Natural killer cell (primary cell): ENCODE measurements at places on chromosomes 13 and 19.

DNA sequence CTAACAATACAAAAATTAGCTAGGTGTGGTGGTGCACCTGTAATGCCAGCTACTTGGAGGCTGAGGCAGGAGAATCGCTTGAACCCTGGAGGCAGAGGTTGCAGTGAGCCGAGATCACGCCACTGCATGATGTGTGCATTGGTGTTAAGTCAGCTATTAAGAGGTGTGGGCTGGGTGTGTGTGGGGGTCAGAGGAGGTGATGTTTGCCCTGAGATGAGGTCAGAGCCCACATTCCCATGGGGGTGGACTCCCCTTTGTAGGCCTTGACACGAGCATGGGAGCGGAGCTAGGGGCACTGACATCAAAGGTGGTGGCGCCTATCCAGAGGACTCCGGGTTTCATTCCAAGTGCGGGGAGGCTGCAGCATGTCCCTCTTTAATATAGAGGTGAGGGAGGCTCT lies 34.6 kb upstream of the LDLR start:
- H3K27me3 ChIP-seq = no peaks in the 10 kb centered on the region
- no peak overlapping the region for H3K4me3 ChIP-seq
- peaks cover 22% of the 10 kb centered on the region for H3K4me1 ChIP-seq
- peaks cover 7% of the 10 kb centered on the region for H3K36me3 ChIP-seq

DNA sequence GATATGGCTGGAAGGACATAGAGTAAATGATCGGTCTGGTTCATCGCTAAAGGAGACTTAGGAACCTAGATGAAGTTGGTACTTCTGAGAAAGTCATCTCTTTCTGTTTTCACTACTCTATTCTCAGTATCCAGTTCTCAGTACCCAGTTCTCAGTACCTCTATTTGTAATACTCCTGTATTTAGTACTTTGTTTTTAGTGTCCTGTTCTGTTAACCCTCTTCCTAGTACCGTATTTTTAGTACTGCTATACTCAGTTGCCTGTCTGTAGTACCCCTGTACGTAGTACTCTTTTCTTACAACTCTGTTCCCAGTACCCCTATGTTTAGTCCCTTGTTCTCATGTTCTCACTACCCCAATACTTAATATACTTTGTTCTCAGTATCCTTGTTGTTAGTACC lies 1.2 kb downstream of the RFXAP start:
- no peak for DNase-seq
- no peaks in the 10 kb centered on the region for H3K36me3 ChIP-seq
- peak overlapping the region; percentile 78 for H3K4me3 ChIP-seq
- H3K27ac ChIP-seq = no peak overlapping the region
- H3K27me3 ChIP-seq = no peaks in the 10 kb centered on the region

- no peaks in the 10 kb centered on the region for H3K36me3 ChIP-seq
- H3K27me3 ChIP-seq = no peaks in the 10 kb centered on the region
- no peak overlapping the region for H3K4me3 ChIP-seq
- peaks cover 14% of the 10 kb centered on the region for H3K4me1 ChIP-seq
- no peak for DNase-seq
Observed at GRCh38 chr19:1566392-1567115, 1.6 kb downstream of the MEX3D start.

GRCh38 chr13:74661851-74662250 lies 527.6 kb upstream of the KLF12 start:
- no peak overlapping the region for H3K27ac ChIP-seq
- no peak for DNase-seq
- H3K4me3 ChIP-seq = no peak overlapping the region
- H3K4me1 ChIP-seq = no peaks in the 10 kb centered on the region
- no peaks in the 10 kb centered on the region for H3K27me3 ChIP-seq

GRCh38 chr13:42152495-42152894 lies 104.0 kb downstream of the DGKH start:
- no peak overlapping the region for H3K4me3 ChIP-seq
- no peak for DNase-seq
- no peak overlapping the region for H3K27ac ChIP-seq

- H3K4me3 ChIP-seq = no peak overlapping the region
- H3K27me3 ChIP-seq = no peaks in the 10 kb centered on the region
- DNase-seq = no peak
- no peaks in the 10 kb centered on the region for H3K36me3 ChIP-seq
- H3K4me1 ChIP-seq = peaks cover 65% of the 10 kb centered on the region
- no peak overlapping the region for H3K27ac ChIP-seq
Observed at GRCh38 chr19:7188698-7189629, 105.2 kb downstream of the INSR start.

DNA sequence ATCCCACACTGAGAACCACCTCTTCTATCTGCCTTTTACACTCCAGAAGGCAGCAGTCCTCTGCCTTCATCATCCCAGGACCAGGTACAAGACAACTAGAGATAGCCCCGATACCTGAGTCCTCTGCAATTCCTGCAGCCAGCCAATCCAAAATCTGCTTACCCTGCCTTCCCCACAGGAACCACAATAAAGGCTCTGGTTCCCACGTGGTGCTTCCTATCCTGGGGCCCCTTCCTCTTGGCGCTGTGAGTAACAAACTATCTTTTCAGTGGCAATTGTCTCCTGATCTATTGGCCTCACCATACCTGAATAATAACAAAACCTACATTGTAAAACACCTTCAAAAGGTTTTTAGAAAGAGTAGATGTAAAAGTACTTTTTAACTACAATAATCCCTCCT lies 63.1 kb downstream of the ZDHHC20 start:
- H3K36me3 ChIP-seq = peaks cover 20% of the 10 kb centered on the region
- H3K27ac ChIP-seq = no peak overlapping the region
- DNase-seq = no peak
- no peak overlapping the region for H3K4me3 ChIP-seq
- H3K4me1 ChIP-seq = peaks cover 11% of the 10 kb centered on the region

- peaks cover 53% of the 10 kb centered on the region for H3K36me3 ChIP-seq
- H3K27me3 ChIP-seq = no peaks in the 10 kb centered on the region
- no peak overlapping the region for H3K4me3 ChIP-seq
- H3K27ac ChIP-seq = no peak overlapping the region
- peaks cover 31% of the 10 kb centered on the region for H3K4me1 ChIP-seq
- DNase-seq = no peak
Observed at GRCh38 chr19:41420101-41420880, 6.9 kb downstream of the B3GNT8 start.

- H3K36me3 ChIP-seq = no peaks in the 10 kb centered on the region
- H3K27ac ChIP-seq = no peak overlapping the region
- no peaks in the 10 kb centered on the region for H3K4me1 ChIP-seq
- no peaks in the 10 kb centered on the region for H3K27me3 ChIP-seq
Observed at GRCh38 chr13:35793823-35794222, 317.3 kb upstream of the MAB21L1 start.

DNA sequence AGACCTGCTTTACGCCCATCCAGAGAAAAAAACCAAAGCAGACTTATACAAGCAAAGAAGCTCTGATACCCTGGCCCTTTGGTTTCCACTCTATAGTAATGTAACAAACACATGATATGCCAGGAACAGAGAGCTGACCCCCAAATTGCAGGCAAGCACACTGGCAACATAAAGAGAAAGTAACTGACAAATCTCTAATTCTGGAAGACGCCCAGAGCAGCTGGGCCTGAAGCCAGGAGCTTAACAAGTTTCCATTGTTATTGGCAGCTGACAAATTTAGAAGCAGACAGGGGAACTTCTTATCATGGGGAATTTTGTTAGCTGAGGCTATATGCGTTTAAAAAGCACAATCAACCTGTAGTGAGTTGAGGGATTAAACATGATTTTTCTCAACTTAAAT lies 158.0 kb downstream of the DLEU7 start:
- DNase-seq = no peak
- H3K4me3 ChIP-seq = no peak overlapping the region
- H3K27me3 ChIP-seq = peaks cover 28% of the 10 kb centered on the region
